ENCODE measurements at places on chromosomes 16 and 17.

DNA sequence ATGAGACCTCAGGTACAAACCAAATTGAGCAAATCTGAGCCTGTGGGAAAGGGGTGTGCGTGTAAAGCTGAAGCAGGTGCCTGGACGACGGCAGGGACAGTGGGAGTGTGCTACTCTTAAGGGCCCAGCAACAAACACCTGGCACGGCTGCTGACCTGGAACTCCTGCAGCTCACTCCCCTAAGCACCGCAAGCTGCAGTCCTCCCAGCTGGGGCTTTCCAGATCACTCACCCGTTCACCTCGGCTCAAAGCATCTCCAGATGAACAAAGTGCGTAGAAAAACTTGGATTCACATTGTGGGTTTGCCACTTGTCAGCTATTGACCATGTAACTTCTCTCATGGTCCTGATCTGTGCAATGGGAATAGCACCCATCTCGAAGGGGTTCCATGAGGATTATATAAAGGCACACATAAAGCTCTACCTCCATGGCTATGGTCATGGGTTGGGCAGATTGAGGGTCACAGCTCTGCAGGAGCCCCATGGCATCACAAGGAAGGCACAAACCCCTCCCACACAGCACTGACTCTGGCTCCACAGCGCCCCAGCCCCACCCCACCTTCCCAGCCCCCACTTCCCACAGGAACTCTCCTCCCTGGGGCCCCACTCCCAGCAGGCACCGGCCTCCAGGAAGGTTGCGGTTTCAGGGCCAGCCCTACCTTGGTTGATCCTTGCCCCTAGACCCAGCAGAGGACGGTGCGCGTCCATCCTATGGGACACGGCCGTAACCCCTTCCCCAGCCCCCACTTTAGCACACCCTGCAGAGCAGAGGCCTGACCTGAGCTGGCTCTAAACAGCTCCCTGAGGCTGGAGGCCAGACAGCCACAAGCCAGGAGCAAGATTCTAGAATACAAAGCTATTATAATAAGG, 21.9 kb downstream of the ST3GAL2 start:
- DNase-seq, result no peak

DNA sequence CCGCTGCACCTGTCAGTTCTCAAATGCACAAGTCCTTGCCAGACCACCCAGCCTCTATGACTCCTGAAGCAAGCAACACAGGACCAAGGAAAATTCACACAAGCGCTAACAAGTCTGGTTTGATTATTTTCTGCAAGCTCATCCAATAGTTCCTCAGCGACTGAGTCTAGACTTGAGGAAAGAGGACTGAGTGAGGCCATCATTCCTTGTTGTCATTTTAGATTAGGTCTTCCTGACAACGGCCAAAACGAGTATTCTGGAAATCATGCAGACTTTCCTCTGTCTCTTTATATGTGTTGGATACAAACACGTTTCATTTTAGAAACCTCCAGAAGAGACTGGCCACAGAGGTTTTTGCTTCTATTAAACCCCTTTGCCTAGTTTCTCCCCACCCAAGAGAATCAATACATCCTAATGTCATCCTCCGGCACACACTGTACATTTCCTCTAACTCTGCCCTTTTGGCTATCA, 561 bp downstream of the CCDC47 start:
- DNase-seq, result no peak

DNA sequence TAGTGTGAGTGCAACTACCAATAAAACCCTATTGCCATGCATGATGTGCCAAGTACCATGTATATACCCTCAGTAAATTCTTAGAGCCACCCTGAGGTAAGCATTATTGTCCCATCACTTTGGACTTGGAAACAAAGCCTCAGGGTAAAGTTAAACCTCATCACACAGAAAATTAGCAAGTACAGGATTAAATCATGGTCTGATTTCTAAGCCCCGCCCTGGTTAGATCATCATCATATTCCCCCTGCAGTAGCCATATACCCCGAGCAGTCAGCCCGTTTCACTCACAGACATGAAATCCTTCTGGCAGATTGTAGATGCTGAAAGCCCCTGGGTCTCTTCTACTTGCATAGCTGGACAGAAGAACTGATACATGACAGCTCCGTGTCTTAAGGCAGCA, 4.8 kb downstream of the ZP2 start:
- DNase-seq, result no peak

DNA sequence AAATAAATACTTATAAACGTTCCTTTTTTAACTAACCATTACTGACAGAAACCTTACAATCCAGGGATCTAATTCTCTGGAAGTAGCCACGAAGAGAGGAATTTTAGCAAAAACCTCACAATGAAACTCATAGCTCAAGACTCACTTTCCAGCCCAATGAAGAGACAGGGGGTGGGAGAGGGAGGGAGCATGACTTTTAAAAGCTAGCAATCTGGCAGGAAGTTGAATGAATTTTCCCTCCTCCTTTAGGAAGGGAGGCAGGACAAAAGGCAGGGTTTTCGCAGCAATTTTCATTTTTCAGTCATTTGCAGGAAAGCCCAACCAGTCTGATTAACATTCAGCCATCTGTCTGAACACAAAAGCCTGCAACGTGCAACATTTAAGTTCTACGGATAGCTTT, 381.5 kb upstream of the PSMD7 start:
- no peak for DNase-seq

GRCh38 chr17:71320009-71320796, 800.6 kb upstream of the SOX9 start:
- DNase-seq, result no peak

GRCh38 chr17:49836111-49837030, 11.5 kb downstream of the TAC4 start:
- DNase-seq, result no peak

DNA sequence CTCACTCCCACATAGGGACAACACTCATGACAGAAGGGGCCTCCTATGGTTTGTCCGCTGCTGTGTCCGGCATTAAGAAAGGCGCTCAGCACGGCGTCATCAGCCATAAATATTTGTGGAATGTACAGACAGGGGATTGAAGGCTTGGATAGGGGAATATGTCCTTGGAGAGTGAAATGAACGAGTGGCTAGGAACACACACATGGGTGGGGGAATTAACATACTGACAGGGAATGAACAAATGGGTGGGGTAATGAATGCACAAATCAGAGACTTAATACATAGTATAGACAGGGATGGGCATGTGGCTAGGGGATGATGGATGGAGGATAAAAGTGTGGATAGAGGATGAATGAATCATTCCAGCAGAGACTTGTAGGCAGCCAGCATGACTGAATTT, 154.0 kb upstream of the HSBP1 start:
- DNase-seq, result no peak

DNA sequence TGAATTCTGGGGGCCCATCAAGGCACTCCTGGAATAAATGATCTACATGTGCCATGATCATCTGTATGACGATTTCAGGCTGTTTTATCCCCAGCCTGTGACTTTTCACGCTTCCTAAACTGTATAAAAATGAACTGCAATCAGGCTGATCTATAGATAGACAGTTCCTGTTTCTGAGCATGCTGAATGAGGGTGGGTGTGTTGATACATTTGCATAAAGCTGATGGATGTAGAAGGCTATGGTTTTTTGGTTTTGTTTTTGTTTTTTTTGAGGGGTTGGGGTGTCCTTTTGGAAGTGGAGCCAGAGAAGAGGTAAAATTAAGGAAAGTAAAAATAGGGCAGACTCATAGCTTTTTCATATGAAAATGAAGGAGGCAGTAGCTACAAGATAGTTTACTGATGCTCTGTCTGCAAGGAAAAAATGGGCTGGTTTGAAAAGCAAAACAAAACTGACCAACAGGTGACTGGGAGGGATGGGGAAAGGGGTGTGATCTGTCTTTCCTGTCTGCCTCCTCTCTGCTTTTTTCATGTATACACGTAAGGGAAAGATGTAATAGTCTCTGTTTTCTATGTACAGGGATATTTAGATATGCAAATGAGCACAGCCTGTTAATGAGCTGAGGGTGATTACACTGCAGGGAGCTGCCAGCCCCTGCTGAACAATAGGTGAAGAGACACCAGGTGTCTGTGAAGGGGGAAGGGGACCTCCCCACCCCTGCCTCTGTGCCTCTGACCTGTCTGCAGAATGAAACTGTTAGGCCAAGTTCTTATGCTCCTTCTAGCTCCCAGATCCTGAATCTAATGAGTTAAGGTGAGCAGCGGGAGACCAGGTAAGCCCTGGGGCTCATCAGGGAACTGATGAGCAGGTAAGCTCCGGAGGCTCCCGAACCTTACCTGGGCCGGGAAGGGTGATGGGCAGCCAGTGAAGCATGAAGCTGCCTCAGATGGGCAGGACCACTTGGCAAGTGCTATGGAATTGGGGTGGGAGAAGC, 46.6 kb upstream of the LYRM9 start:
- DNase-seq, result no peak

DNA sequence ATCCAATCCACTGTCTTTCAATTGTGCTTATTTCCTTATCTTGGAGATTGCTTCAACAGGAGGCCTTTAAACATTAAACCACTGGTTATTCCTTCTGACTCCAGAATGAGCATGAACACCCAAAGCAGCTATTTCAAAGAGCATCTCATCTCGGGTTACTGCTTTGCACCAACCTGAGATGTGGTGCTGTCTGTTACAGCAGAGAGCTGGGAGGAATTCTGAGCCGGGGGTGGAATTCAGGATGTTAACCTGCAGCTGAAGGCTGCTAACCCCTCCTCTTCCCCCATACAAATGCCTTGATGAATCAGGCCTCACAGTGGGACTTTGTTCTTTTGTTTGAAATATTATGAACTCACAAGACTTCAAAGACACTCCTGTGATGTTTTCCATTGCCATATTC, 113.1 kb downstream of the SHISA9 start:
- DNase-seq, result no peak

- DNase-seq, result no peak
These were observed at the start of gene TUBB3 for GRCh38 chr16:89922884-89923639. Gene TUBB3, plus strand, starts transcription at chr16:89923342. Its CDS starts 60 bp downstream, at chr16:89923402.

DNA sequence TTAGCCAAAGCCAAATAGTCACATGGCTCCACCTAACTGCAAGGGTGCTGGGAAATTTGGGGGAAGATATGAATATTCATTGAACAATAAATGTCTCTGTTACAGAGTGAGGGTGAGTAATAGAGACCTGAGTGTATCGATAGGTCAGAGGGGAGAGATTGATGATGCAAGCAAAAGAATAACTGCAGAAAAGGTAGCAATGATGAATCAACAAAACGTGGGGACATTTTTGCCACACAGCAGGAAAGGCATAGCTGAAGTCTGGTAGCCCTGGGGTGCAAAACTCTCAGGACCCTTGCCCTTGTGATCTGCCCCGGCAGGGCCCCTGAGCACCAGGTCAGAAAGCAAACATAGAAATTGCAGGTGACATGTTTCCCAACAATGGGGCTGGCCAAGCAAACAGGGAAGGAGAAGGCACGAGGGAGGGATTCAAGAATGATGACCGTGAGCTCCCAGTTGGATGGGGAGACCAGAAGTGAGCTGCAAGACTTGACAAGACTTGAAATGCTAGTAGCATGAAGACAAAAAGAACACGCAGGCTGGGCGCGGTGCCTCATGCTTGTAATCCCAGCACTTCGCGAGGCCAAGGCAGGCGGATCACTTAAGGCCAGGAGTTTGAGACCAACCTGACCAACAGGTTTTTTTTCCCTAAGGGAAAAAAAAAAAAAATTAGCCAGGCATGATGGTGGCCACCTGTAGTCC, 12.7 kb upstream of the HERPUD1 start:
- no peak for DNase-seq

- DNase-seq, result no peak
These were observed 57.4 kb downstream of the HS3ST3A1 start for GRCh38 chr17:13544292-13544691.

GRCh38 chr17:35816723-35817122, 7.4 kb downstream of the TAF15 start:
- DNase-seq, result no peak

DNA sequence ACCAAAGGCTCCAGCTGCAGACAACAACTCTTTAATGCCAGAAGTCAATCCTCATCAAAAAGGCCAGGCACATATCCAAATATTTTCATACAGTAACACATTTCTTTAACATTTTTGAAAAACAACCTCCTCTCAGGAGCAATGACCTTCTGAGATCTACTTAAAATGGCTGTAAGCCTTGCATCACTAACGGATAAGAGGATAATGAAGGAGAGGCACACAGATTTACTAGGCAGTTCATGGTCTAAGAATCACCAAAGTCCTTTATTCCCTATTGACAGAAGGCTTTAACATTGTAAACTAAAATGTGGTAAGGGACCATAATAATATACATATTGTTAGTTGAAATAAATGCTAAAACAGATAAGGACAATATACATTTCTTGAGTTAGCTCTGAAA, 114.7 kb downstream of the USP32 start:
- DNase-seq, result no peak

DNA sequence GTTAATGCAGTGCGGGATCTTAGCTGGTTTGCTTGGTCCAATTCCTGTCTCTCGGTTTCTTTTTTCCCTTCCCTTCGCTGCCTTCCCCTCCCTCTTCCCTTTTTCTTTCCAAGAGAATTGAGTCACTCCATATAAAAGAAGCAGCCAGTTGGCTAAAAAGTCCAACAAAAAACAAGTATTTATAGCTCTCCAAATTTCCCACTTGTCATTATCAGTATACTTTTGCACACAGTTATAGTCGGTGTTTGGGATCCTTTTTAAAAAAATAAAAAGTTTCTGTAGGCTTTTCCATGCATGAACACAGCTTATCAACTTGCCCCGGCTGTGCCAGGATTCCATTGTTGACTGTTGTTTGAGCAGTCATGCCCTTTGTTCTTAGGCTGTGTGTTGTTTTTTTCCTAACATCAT, 24.9 kb downstream of the HMOX2 start:
- no peak for DNase-seq

DNA sequence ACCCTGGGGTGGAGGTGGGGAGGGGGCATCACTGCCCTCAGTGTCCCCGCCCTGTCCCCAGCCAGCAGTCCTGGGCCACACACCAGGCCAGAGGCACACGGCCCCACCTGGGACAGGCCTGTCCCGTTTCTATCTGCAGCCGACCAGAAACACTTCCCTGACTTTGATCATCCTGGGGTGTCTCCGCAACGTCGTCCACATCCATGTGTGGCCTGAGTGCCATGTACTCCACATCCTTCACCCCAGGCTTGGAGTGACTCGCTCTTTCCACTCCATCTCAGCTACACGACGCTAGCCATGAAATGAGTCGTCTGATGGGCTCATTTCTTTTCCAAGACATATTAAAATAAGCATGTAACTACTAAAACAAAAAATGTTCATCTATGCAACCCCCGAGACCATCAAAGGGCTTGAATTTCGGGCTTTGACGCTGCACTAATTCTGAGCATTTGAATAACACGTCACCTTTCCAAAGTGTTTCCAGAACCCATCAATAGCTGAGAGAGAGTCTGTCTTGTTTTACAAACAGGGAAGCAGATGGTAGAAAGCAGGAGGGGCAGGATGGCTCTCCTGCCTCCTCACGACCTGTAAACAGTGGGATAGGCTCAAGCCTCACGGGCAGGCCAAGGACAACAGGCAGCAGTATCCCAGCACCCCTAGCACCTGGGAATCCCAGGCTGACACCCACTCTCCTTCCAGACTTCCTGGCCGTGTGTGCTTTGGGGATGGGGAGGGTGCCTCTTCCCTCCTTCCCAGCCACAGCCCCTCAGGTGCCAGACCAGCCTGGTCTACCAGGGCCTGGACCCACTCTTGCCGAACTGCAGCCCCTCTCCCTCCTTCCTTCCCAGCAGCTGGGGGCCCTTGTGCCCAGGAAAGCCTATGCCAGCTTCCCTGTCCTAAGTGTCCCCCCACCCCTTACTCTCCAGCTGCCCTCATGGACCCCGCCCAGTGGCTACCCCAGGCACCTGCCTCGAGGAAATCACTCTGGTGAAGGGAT, 20.0 kb upstream of the RASD1 start:
- no peak for DNase-seq

GRCh38 chr16:25340973-25341372, 83.3 kb upstream of the ZKSCAN2 start:
- no peak for DNase-seq

Data from activated T-cell treated with anti-CD3 and anti-CD28 coated beads, Interleukin-2, amount 50 U/mL, for 4 hours (primary cell).